NCI-H524 (cell line): ENCODE measurements at places on chromosomes 1 and 21.

DNA sequence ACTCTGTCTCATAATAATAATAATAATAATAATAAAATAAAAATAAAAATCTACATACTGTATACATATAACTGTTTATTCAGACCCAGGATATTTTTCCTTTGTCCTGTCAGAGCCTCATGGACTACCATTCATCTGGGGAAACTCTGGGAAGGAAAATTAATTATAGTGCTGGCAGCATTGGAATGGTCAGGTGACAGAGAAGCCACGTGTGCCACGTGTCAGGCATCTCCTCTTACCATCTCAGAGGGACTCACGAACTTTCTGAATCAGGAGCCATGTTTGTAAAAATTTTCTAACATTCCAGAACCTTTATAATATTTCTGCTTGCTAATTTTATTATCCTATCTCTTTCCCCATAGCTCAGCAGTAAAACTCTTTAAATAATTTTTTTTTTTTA, 97.8 kb upstream of the HNRNPU start:
- no peak for DNase-seq

DNA sequence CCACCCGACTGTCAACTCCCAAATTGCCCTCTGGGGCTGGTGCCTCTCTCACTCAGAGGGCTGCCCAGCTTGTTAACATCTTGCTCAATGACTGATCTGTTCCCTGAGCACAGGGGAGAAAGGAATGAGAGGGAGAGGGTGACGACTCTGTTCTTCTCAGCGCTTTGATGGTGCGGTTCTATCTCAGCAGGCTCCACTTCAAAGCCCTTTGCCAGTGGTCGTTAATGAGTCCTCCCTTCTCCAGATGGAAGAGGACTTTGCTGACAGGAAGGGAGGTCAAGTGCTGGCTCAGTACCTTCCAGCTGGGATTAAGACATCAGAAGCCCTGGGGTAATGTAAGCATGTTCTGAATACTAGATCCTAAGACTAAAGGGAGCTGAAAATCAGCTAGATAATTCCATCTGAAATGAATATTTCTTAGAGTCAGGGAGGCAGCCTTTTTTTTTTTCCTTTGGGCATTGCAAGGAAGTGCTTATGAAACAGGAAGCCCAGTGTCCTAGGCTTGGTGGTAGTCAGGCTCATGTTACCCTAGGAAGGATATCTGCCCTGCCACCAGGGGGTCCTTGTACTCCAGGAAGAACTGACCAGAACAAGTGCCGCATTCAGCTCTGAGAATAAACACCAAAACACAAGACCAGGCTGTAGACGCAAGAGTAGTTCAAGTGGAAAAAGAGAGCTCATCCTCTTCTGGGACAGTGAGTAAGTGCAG, 4.7 kb downstream of the FMOD start:
- no peak for DNase-seq

DNA sequence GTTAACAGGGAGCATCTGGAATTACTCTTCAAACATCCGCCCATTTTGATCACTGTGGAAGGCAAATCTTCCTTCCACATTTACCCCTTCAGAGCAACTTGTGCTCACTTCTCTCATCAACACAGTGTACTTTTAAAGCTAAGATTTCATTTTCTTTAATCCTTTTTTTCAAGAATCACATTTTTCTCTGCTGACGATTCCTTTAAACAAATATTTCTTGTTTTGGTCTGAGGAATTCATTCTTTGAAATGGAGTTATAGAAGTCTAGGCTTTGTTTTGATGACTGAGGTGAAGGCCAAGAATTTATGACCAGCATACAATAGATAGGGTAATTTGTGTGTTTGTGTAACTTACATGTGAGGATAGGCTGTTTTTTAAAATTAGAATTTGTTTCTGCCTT, 25.6 kb downstream of the LRRC42 start:
- no peak for DNase-seq

- DNase-seq = no peak
These were observed 286.8 kb downstream of the PTPRU start for GRCh38 chr1:29523136-29523535.

DNA sequence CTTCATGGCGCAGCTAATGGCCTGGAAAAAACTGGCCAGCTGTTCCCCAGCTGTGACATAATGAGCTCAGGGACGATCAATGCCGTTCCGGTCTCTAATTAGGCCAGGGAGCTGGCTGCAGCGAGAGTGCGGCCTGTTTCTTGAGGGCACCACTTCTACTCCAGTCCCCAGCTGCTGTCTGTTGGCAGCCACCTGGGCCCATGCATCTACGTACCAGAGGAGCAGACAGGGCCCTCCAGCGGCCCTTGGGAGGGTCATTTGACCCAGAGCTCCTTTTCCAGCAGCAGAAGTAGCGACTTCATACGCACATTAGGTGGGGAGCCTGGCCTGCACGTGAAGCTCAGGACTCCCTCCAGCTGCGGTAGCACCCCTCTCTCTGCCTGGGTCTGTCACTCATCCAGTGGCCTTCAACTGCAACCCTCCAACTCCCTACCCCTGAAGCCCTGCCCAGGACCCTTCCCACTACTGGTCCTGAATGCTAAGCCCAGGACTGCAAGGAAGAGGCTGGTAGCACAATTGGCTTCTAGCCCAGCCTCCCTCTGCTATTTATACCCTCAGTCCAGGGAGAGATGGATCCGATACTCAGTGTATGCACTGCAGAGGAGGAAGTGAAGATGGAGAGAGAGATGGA, 9.1 kb upstream of the GPR61 start:
- DNase-seq = peak; percentile 94

DNA sequence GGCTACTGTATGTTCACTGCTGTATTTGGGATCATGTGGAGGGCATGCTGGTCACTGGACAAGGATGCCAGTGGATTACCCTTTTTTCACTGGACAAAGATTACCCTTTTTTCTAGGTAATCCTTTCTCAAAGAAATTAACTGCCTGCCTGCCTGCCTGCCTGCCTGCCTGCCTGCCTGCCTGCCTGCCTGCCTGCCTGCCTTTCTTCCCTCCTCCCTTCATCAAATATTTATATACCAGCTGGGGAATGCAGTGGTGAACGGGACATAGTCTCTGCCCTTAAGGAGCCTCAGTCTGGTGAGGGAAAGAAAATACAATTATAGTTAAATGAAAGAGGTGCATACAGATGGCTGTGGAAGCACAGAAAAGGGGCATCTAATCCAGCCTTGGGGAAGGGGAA, 85.0 kb downstream of the PGM1 start:
- no peak for DNase-seq

DNA sequence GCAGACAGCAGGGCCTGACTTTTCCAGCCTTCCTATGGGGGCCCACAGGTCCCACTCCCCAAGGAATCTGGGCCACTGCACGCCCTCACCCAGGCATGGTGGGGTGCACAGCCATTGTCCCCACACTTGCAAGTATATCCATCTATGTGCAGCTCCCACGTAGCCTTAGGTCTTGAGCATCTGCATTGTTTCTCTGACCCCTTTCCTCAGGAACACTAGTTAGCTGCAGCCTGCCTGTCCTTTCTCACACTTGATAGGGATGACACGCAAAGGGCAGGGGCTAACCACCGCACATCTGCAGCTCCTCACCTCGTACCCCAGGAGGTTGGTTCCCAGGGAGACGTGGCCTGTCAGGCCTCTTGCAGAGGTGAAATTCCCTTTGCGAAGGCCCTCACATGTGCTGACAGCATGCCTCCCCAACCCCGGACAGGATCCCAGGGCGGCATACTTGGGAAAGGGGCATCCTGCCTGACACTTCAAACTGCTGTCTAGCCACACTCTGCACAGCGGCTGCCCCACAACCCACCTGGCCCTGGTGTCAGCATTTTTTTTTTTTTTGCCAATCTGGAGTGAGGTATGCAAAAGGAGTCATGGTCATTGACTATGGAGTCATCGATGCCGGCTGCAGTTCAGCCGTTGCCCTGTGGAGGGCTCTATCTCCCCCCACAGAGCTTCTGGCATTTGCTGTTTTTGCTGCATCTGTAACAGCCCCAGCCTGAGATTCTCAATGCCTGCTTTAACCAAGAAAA, 5.0 kb downstream of the JMJD4 start:
- DNase-seq = peak; percentile 51

GRCh38 chr1:157399984-157400382, 152.3 kb downstream of the FCRL5 start:
- no peak for DNase-seq

DNA sequence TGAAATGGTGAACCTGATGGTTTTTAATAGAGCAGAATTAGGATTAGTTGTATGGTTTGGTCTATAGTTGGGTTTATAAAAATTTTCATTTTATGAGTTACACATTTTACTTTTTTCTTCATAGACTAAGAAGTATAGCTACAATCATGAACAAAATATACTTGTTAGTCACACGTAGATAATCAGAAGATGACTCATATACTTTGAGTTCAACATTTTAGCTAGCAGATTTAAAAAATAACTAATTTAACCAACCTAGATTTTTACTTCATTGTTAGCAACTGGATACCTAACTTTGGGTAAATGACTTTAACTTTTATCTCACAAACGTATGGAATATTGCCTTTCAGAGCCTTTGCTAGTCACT, 27.9 kb downstream of the MORC3 start:
- DNase-seq = no peak

GRCh38 chr1:193754151-193754550, 567.7 kb upstream of the B3GALT2 start:
- no peak for DNase-seq

DNA sequence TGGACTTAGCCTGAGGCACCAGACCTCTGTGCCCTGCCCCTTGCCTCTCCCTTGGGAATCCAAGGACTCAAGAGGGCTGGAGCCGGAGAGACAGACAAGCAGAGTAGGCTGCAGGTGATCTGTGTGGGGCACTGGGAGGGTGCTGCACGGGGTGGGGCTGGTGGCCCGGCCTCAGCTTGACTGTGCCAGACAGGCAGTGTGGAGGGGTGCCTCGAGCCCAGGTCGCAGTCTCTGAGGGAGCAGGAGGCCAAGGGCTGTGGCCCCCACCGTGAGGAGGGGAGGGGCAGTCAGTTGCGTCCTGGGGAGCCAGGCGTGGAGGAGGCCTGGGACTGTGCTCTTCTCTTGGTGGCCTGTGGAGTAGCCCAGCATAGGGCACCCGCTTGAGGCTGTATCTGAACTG, 4.0 kb downstream of the GABRD start:
- DNase-seq = no peak

- no peak for DNase-seq
These were observed 45.9 kb downstream of the DUSP10 start for GRCh38 chr1:221696027-221696426.

- DNase-seq = no peak
These were observed 1609.6 kb upstream of the B3GALT2 start for GRCh38 chr1:194795917-194796593.

DNA sequence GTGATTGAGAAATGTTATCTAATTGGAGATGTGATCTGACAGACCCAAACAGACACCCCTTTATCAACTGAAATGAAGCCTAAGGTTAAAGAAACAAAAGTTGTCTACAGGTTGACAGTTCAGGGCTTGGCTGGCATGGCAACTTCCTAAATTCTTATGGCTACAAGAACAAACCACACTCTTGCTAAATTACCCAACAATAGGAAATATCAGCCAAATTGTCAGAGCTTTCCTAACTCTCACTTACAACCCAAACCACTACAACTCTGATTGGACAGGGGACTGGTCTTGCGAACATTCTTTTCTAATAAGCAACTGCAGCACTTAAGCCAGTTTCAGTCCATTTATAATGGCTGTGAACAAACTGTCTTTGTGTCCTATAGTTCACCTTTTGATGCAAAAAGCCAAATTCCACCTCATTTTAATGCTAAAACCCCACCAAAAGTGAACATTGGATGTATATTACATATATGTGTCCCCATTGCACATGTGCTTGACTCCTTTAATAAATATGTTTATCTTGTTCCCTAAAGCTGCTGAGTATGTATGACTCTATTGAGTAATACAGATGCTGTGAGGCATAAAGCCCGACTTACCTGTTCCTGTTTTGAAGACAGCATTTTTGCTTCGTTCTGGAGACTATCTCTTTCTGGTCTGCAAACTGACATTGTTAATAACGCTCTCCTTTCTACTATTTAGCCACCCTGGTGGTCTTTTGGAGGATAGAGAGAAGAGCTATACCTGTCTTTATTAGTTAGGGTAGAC, 101.3 kb upstream of the HMCN1 start:
- no peak for DNase-seq

- no peak for DNase-seq
These were observed 57.9 kb upstream of the FMOD start for GRCh38 chr1:203408486-203409481.

- DNase-seq = no peak
These were observed 876.5 kb upstream of the B3GALT2 start for GRCh38 chr1:194062962-194063361.

DNA sequence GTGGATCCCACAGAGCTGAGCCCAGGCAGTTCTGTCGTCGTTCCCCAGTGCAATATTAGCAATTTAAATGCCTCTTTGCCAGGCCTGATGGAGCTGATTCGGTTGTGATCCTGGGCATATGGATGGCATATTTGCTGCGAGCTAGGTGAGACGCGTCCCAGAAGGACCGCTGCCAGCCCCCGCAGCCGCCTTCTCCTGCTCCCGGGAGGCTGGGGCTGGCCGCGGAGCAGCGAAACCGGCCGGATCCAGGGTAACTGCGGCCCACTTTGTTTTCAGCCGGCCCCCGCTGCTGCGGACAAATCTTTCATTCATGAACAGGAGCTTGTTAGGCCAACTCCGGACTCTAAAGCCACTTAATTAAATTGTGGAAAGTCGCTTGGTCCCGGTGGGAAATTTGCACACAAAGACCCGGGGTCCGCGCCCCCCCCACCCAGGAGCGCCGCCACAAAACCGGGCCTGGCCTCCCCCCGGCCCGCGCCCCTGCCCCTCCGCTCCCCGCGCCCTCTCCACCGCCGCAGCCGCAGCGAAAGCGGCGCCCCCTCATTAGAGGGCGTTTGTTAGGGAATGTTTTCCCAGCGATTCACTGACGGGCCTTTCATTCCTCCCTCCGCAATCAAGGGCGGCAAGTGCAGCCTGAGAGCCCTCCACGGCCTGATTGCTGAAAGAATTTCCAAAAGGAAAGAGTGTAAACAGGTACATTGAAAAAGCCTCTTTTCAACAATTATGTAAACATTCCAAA, 383.3 kb downstream of the RRAGC start:
- no peak for DNase-seq

- DNase-seq = no peak
These were observed 16.0 kb downstream of the DHRS3 start for GRCh38 chr1:12601700-12602658.

- no peak for DNase-seq
These were observed 15.0 kb downstream of the FAM78B start for GRCh38 chr1:166151804-166152203.

DNA sequence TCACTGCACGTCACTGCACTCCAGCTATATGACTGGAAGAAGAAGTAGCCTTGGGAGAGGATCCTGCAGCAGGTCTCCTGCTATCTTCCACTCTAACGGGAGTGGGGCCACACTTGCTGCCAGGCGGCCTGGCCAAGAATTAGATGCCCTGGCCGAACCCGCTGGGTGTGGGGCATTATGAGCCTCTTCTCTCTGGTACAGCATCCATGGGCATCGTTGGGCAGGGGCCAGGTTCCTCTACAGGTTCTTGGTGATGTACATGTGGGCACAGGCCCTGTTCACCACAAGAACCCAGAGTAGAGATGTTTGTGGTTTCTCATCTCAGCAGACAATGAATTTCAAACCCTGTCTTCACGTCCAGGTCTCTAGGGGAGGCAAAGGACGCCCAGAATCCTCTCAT, 370.5 kb downstream of the NPHP4 start:
- no peak for DNase-seq
